Uterus (tissue), 4 donors: ENCODE measurements at places on chromosomes 5 and 9. TPM values are rescaled to one million over a fixed set of nuclear protein-coding genes. Genes with fewer than 3 reads are reported as not detected.

The SLC6A7 gene
- not detected for total RNA-seq

DNA sequence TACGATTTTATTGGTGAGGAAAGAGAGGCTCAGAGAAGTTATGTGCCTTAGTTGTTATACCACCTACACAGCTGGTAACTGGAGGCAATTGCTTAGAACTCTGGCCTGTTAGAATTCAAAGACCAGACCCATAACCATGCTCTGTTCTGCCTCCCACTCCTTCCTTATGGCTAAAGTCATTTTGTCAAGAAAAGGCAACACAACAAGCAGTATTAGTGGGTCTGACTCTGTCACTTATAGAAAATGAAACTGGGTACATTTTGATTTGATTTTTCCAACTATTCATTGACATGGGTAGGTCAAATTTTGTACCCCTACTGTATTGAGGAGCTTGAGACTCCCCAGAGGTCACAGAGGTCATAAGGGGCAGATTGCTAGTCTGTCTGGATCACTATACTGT, 44.5 kb upstream of the NR3C1 start:
- DNase-seq: no peak

DNA sequence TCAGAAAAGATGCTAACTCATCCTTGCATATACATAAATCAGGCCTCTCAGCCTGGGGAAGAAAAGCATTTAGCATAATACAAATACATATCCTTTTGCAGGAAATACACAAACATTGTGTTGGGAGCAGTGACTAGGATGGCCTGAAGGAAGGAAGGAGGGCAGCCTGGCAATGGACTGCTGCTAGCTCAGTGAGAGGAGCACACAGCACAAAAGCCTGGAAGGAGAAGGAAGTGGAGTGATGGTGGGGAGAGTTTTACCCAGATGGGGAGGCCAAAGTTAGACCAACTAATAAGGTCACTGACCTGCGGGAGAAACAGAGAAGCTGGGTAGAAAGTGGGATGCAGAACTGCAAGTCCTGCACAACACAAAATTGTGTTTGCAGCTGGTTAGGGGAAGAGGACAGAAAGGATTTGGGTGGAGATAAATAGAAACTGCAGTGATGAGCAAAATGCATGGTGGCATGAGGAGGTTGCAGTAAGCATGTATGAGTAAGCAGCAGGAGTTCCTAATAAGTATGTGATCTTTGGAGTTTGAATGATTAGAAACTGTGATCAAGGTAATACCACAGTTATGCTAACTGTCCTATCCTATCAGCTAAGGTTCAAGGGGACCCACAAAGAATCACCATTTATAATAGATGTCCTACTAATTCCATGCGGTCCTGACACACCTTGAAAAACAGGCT, 39.5 kb downstream of the SEMA6A start:
- no peak for DNase-seq

The GPR21 gene
- 1.5 TPM for total RNA-seq

The TSSK1B gene
- total RNA-seq: not detected

GRCh38 chr5:100418231-100418630, 116.9 kb upstream of the FAM174A start:
- no peak for DNase-seq

DNA sequence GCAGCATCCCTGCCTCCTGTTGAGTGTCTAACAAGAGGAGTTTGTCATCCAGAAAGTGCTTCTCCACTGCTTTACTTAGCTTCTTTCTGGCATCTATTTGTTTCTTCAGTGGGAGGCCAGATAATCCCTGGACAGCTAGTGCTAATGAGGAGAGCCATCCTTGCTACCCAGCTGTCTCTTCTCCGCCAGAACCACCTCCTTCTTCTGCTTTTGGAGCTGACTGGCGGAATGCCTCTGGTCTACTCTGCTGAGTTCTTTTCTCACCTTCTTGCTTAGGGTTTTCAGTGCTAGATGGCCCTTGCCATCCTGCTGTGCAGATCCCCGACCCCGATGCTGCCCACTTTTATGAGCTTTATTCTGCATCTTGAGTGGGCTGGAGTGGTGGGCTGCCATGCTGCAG, 145.8 kb downstream of the GPBP1 start:
- DNase-seq: no peak

DNA sequence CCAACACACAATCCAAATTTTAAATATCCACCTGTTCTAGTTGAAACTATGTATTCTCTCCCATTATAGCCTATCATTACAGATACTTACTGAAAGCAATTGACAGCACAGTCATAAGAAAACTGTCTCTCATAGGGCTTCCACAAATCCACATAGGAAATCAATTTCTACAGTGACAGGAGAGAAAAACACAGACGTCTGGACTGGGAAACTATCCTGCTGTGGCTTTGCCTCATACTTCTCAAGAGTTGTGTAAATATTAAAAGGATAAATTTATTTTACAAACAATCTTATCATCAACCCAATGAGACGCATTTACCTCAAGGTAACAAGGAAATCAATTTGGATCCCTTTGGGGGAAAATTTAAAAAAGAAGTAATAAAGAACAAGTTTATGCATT, 517.5 kb downstream of the EFNA5 start:
- no peak for DNase-seq

DNA sequence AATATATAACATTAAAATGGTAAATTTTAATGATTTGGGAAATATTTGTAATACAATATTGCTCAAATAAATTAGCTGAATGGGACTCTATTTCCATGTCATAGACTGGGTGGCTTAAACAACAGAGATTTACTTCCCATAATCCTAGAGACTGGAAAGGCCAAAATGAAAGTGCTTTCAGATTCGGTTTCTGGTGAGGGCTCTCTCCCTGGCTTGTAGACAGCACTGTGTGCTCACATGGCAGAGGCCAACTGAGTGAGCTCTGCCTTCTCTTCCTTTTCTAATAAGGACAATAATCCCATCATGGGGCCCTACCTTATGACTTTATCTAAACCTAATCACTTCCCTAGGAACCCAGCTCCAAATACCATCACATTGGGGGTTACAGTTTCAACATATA, 196.2 kb downstream of the MARCHF11 start:
- no peak for DNase-seq

- DNase-seq: no peak
These were observed 55.1 kb upstream of the NR5A1 start for GRCh38 chr9:124562328-124562727.

The ZNF484 gene
- 12.6 TPM for total RNA-seq

DNA sequence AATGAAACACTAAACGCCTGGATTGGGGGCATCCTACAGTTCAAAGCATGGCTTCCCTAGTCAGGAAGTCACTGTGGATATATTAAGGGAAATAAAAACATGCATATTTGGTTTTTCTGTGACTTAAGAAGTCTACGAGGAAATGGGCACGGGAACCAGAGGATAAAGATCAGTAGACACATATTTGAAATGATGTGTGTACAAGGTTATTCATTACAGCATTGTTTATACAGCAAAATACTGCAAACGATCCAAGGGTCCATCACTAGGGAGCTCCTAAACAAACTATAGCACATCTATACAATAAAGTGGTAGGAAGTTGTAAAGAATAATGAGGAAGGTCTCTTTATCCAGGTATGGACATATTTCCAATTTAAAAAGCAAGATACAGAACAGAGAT, 71.8 kb downstream of the EFNA5 start:
- DNase-seq: no peak

GRCh38 chr9:36598273-36598672, 25.6 kb downstream of the MELK start:
- no peak for DNase-seq

- no peak for DNase-seq
These were observed 47.1 kb downstream of the LIX1 start for GRCh38 chr5:97095318-97095732.

GRCh38 chr5:45533663-45534062, 162.5 kb downstream of the HCN1 start:
- no peak for DNase-seq

- no peak for DNase-seq
These were observed 22.0 kb upstream of the WNK2 start for GRCh38 chr9:93161786-93162562.

The DRD1 gene
- 0.82 TPM for total RNA-seq

The ALDH1A1 gene
- 197 TPM for total RNA-seq
